Left cardiac atrium (tissue), 4 donors: ENCODE measurements at places on chromosomes 13 and 19. TPM values are rescaled to one million over a fixed set of nuclear protein-coding genes. Genes with fewer than 3 reads are reported as not detected.
A peak's percentile ranks its signal among the peaks of the same experiment; 100 is the strongest.

The NPAS1 gene
- total RNA-seq = 1.2 TPM

The SIGLEC5 gene
- total RNA-seq = 0.71 TPM

The KLF2 gene
- total RNA-seq = 77.5 TPM

The CEACAM8 gene
- total RNA-seq = not detected

The CNFN gene
- 0.97 TPM for total RNA-seq

The URAD gene
- total RNA-seq = not detected

The HRC gene
- 480 TPM for total RNA-seq

The CPT1C gene
- 5.1 TPM for total RNA-seq

The C5AR2 gene
- 0.81 TPM for total RNA-seq

The ZNF66 gene
- total RNA-seq = 1.9 TPM

The CPB2 gene
- not detected for total RNA-seq

The GRAMD1A gene
- total RNA-seq = 29.2 TPM

DNA sequence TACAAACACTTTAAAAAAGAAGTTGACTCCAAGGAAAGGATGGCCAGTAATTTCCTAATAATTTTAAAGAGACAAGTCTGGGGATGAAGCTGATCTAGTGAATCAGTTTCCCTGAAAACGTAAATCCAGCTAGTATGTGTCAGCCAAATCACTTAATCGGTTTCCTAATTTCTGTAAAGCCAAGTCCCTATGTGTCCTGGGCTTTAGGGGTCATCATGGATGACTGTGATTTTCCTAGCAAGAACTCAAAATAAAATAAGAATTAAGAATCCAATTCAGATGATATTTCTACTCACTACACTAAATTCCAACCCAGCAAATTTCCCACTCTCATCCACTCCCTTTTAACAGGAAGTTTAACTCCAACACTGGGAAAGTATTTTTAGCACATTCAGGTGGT, 35.9 kb downstream of the ELF1 start:
- DNase-seq = no peak

- DNase-seq = no peak
Observed at GRCh38 chr13:97982286-97982685, 28.8 kb downstream of the IPO5 start.

DNA sequence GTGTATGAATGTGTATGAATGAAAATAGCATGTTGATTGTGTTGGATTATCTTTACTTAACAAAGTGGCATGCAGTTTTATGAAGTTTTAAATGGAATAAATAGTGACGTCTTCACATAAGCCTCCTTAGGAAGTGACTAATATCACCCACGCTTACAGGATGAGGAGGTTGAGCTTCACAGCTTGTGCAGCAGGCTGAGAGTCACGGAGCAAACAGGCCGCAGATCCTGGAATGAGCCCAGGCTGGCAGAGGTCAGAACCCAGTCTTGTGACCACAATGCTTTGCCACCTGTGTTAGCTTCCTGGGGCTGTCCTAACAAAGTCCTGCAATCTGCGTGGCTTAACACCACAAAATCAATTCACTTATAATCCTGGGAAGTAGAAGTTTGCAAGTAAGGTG, 20.8 kb downstream of the LAIR2 start:
- DNase-seq = no peak

GRCh38 chr13:112561478-112561877, 26.5 kb downstream of the TUBGCP3 start:
- no peak for DNase-seq

DNA sequence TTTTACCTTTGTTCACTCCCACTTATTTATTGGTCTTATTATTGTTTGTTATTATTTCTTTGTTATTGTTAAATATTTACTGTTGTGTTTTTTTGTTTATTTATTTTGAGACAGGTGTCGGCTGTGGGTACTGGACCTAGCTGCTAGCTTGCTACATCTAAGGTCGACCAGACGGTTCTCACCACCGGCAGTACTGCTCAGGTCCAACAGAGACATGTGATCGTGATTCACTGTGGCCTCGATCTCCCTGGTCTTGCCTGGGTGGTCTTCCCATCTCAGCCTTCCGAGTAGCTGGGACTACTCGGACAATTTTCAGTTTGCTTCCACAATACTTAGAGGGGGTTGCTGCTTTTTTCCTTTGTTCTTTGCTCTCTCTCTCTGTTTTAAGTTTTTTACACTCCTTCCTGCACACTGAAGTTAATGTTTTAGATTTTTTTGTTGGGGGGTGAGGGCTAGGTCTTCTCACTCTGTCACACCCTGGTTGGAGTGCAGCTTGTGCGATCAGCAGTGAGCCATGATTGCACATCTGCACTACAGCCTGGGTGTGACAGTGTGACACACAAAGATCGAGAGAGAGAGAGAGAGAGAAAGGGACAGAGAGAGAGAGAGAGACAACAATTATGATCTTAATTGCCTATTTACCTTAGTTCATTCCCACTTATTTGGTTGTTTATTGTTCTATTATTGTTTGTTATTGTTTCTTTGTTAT, 1432.4 kb downstream of the UQCRFS1 start:
- no peak for DNase-seq

DNA sequence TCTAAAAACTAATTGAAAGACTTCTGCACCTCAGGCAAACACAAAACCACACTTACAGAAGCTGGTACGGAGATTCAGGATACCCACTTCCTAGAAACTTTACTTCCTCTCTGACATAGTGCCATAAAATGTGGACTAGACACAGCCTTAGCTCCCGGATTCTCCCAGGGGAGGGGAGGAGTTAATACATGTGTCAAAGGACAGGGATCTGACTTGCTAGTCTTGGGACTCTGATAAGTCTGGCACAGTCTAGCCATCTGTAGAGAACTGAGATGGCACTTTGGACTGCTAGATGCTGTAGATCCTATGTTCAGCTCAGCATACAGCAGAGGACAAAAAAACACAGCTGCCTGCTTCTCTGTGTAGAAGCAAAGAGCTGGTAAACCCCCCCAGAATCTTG, 769.8 kb upstream of the MIR17HG start:
- no peak for DNase-seq

DNA sequence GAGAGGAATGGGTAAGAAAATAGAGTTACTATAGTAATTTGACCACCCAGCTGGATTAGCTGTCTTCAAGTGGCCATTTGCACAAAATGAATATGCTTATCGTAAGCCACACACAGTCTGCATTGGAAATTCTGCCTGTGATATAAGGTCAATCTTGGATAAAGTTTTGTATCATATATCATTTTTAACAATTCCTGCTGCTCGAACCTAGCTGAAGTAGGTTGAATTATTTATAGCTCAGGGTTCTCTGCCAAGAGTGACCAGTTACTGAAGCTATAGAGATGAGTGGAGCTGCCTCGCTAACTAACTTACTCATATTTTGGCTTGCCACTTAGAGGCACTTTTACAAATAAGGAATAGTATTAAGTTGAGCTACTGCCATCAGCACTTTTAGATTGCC, 220.9 kb downstream of the RGCC start:
- no peak for DNase-seq

GRCh38 chr13:111347438-111347837, 27.0 kb downstream of the TEX29 start:
- no peak for DNase-seq

GRCh38 chr13:79780240-79780639, 299.3 kb downstream of the NDFIP2 start:
- DNase-seq = no peak

- no peak for DNase-seq
Observed at GRCh38 chr13:58823701-58824100, 1192.2 kb downstream of the PCDH17 start.

DNA sequence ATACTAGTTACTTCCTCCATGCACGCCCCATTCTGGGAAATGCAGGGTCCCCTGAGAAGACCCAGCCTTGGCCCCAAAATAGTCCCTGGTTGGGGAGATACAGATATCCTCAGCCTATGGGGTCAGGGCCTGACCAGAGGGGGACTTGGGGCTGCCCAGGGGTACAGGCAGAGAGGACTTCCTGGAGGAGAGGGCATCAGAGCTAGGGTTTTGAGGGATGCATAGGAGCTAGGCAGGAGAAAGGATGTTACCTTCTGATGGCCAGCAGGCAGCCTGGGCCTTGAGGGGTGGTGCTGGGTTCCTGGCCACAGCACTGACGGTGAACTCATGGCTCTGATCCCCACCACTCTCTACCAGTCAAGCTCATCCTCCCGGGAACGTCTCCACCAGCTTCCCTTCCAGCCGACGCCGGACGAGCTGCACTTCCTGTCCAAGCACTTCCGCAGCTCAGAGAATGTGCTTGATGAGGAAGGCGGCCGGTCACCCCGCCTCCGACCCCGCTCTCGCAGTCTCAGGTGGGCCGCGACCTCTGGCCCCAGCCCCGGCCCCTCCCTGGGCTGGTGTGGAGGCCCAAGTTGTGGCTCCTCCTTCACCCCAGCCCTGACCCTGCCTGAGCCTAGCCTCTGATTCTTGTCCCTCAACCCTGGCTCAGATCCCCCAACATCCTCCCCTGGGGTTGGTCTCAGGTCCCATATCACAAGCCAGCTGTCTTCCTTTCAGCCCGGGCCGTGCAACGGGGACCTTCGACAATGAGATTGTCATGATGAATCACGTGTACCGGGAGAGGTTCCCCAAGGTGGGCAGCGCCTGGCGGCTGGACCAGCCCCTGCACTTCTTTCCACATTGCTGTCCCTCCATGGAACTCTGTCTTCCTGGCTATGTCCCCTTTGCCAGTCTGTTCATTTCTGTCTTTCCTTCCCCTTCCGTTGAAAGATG, 25.6 kb downstream of the MAST3 start:
- no peak for DNase-seq

GRCh38 chr13:89375839-89376238, 1704.7 kb downstream of the SLITRK5 start:
- DNase-seq = no peak

DNA sequence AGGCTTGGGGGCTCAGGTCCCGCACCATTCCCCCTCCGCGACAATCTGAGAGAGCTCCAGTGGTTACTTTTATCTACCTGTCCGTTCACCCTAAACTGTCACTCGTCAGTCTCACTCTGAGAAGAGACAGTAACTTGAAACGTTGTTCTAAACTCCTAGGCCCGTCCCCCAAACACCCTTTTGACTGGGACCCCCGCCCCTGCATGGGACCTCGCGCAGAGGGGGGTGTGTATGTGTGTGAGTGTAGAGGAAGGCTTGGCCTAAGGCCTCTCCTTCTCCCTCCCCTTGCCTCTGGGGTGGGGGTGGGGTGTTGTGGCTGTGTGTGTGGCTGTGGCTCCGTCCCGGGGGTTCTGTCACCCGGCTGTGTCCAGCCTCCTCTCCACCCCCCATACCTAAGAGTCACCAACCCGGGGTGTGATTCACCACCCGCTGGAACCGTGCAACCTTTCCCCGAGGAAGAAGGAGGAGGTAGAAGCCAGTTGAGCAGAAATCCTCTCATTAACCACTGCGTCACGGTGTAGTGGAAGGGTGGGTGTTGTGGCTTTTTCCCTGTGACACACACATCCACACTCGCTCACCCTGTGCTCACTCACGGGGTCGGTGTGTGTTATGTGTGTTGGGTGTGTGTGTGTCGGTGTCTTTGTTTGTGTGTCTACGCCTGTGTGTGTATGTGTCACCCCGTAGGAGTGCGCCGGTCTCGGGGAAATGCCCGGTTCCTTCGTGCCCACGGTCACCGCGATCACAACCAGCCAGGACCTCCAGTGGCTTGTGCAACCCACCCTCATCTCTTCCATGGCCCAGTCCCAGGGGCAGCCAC, 2.4 kb downstream of the FOSB start:
- no peak for DNase-seq

DNA sequence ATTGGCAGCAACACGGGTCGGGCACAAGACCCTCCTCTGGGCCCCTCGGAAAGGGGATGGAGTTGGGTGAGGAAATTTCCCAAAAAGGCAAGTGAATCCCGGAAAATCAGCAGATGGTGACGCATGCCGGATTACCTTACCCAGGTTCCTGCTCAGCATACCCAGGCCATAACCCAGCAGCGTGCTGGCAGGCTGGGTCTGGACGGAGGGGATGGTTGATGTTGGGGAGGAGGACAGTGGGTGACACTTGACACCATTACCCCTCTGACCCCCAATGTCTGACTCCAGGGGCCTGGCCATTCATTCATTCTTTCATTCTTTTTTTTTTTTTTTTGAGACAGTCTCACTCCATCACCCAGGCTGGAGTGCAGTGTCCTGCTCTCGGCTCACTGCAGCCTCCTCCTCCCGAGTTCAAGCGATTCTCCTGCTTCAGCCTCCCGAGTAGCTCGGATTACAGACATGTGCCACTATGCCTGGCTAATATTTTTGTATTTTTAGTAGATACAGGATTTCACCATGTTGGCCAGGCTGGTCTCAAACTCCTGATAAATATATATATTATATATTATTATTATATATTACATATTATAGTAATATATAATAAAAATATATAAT, 799 bp downstream of the PVR start:
- peak; percentile 37 for DNase-seq

- DNase-seq = peak; percentile 90
Observed at GRCh38 chr19:45677351-45678230, 9.6 kb downstream of the GIPR start.

DNA sequence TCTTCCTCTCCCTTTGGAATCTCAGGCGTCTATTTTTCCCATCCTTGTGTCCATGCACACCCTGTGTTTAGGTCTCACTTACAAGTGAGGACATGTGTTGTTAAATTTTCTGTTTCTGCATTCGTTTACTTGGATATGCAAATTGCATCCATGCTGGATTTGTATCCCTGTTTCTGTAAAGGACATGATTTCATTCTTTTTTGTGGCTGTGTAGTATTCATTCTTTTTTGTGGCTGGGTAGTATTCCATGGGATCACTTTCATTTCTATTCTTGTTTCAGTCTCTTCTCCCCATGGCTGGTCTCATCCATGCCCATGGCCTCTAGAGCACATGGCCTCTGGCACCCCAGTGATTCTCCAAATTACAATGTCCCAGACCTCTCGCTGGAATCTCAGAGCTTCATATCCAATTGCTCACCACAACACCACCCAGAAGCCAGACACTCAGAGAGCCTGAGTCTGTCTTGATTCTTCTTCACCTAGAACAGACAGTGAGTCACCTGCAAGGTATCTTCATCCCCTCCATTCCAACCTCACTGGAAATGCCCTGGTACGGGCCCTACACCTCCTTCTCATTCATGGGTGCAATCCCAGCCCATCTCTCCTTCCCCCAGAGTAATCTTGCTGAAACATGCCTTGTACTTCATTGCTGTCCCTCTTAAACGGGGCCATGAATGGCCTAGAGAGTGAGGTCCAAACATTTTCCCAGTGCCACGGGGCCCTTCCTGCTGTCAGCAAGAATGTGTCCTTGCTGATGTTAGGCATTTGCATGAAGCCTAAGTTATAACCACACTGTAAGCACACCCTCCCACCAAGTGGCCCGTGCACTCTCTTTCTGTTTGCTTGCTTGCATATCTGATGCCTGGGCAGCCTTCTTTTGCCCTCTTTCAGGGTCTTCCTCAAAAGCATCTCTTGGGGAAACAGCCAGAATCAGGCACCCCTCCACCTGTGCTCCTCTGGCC, 476.2 kb upstream of the TSHZ3 start:
- no peak for DNase-seq

GRCh38 chr13:72693832-72694231, 33.6 kb downstream of the MZT1 start:
- no peak for DNase-seq

- DNase-seq = no peak
Observed at GRCh38 chr19:55152017-55152416, 3.0 kb upstream of the TNNT1 start.

DNA sequence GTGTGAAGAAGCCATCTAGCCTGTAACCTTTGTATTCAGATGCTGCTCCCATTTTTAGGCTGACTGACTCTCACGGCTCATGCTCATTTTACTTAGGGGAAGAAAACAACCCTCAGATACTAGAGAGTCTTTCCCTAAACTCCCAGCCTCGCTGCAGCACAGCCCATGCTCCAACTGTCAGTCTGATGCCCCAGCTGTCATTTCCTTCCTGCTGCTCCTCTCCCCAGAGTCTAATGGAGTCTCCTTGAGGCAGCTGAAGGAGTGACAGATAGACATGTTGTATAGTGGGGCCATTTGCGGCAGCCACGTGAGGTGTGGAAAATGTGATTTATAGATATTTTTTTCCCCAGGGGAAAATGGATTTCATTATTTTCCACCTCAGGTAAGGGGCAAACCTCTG, 59.2 kb upstream of the OLFM4 start:
- DNase-seq = no peak
